ENCODE measurements at places on chromosomes 7 and 10.

- no peak for DNase-seq
Measured at GRCh38 chr7:35477609-35478008, 217.3 kb downstream of the HERPUD2 start.

GRCh38 chr7:262251-262572 lies 27.8 kb upstream of the FOXL3 start:
- no peak for DNase-seq

DNA sequence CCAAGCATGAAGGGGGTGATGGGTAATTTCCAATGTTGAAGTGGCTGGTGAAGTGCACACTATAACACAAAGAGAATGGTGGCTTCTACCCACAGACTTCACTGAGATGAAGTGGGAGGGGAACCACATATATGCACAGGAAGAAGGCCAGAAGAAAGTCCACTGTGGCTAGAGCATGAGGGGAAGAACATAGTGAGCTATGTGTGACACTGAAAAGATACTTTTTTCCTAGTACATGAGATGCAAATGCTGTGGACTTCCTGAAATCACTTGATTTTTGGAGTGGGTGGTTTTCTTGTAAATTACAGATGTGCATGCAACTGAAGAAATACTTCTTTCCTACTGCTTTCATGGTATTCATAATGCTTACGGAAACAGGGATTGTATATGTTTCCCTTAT lies 115.6 kb upstream of the PHYHIPL start:
- no peak for DNase-seq

- no peak for DNase-seq
Measured at GRCh38 chr10:11548768-11549099, 62.7 kb downstream of the USP6NL start.

GRCh38 chr7:47232751-47233412 lies 349.0 kb downstream of the TNS3 start:
- no peak for DNase-seq

DNA sequence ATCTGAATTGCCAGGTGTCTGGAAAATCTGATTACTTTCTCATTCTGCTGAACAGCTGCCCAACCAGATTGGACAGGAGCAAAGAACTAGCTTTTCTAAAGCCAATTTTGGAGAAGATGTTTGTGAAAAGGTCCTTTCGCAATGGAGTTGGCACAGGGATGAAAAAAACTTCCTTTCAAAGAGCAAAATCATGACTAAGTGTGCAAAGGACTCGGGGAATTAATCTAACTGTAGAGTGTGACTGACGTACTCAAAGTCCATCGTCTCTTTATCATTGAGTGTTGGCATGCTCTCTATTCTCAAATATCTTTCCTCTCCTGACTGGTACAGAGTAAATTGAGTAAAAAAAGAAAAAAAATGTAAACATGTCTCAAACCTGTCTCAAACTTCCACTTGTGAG lies 3.3 kb downstream of the NPS start:
- DNase-seq, result no peak

DNA sequence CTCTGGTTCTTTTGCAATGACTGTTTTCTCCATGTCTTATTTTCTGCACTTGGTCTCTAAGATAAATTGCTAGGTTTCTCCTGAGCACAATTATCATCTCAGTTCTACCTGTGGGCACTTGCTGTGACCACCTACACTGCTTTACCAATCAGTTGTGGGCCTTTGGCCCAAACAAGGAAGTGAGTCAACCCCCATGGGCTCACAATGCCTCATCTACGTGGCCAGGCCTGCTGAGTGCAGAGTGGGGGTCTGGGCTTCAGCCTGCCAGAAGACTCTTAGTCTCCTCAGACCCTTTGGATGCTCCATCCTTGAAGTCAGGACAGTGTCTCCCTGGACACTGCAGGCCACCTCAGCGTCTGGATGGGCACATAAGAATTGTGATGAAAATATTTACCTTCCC lies 20.3 kb downstream of the SCART1 start:
- DNase-seq, result no peak

- no peak for DNase-seq
Measured at GRCh38 chr7:69703099-69703498, 104.8 kb downstream of the AUTS2 start.
